ENCODE measurements at places on chromosomes 4 and X.

DNA sequence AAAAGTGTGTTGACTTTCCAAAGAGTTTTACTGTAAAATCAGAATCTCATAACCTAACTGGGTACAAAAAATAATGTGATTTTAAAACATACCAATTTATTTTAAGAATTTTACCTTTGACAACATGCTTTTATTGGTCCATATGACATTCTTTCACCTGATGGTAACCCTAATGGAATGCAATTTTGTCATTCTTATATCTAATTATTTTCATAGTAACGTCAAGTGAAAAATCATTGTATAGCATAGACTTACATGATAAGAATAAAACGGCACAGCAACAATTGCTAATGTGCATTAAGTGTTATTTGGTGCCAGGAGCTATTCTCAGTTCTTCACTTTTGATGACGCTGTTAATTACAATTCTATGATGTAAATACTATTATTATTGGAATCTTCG, 13.6 kb downstream of the UNC5C start:
- no peak for DNase-seq

GRCh38 chr4:14259936-14260335, 632.4 kb upstream of the BOD1L1 start:
- DNase-seq = no peak

DNA sequence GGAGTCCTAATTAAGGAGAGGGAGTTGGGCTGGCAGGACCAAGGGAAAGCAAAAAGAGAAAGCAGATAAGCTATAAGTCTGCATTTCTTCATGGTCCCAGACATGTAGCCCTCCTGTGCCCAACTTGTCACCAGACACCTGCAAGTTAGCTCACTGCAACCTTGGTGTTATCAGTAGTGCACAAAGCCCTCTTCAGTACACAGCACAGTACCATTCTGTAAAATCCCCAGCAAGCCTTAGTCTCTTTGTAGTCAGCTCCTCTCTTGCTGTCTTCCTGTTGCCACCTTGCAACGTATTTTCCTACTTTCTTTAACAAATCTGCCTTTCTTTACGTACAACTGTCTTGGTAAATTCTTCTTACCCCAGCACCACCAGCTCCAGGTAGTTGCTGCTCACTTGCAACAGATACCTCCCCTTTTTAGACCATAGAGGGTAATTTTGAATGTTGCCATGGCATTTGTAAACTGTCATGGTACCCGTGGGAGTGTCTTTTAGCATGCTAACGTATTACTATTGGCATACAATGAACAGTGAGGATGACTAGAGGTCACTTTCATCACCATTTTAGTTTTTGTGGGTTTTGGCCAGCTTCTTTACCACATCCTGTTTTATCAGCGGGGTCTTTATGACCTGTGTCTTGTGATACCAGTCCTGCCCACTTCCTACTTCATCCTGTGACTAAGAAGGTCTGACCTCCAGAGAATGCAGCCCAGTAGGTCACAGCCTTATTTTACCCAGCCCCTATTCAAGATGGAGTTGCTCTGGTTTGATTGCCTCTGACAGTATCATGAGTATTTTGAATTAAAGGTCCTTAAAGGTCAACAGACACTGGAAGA, 28.3 kb upstream of the AP1S2 start:
- DNase-seq = no peak

GRCh38 chrX:50719614-50720013, 94.4 kb downstream of the SHROOM4 start:
- DNase-seq = no peak

DNA sequence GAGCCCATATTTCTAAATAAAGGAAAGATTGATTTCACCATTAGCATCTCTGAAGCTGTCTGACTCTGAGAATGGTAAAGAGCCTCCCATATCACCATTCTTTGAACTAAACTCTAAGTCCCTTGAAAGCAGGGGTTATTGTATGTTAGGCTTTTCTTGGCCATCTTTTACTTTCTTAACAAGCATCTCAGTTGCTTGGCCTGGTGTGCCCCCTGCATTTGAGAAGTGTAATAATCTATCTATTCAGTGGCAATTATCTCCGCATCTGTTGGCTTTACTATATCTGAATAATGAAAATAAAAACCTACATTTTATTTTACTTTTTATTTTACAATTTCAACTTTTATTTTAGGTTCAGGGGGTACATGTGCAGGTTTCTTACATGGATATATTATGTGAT, 128.3 kb upstream of the ARMCX2 start:
- DNase-seq = no peak

DNA sequence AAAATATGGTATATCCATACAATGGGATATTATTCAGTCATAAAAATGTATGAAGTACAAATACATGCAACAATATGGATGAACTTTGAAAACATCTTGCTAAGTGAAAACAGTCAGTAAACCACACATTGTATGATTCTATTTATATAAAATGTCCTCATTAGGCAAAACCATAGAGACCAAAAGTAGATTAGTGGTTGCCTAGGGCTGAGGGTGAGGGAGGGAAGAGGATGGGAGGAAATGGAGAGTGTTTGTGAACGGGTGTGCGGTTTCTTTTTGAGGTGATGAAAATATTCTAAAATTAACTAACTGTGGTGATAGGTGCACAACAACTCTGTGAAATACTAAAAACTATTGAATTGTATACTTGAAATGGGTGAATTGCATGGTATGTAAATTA, 29.6 kb downstream of the TEX11 start:
- no peak for DNase-seq

GRCh38 chr4:168690199-168690598, 193.3 kb downstream of the PALLD start:
- no peak for DNase-seq

GRCh38 chr4:62080431-62080830, 880.3 kb downstream of the ADGRL3 start:
- no peak for DNase-seq

GRCh38 chr4:98659741-98660462, 1.5 kb upstream of the TSPAN5 start:
- no peak for DNase-seq

DNA sequence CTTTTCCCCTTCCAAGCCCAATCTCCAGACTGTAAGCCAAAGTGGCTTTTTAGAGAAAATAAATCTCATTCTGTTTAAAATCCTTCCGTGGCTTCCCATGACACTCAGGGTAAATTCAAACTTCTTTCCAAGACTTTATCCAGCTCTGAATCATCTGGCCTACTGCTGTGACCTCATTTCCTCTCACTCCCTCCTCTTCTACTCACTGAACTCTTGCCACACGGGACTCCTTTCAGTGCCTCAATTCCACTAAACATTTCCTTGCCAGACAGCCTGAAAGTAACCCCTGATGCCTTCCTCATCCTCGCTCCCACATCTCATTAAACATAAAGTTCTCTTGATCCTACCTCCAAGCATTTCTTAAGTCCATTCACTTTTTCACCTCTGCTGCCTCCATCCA, 27.8 kb upstream of the RNF128 start:
- DNase-seq = no peak

- DNase-seq = no peak
These were observed 37.1 kb upstream of the KLHL8 start for GRCh38 chr4:87257523-87257922.

DNA sequence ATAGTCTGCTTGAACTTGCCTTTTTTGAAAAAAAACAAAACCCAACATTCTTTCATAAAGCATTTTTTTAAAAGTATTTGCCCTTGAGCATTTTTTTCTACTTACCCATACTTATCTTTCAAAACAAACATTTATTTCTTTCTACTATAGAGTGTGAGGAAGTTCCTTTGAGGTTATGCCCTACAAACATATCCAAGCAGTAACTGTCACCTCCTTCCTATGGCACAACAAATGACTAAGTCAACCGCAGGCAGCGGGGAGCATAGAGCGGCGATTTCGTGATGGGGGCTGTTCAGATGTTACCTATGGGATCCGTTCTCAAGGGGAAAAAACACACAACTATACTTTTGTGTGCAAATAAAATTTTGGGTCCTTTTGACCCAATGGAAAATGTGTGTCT, 19.4 kb downstream of the SPRY1 start:
- DNase-seq = no peak

- DNase-seq = no peak
These were observed 39.8 kb upstream of the ATOH1 start for GRCh38 chr4:93788712-93789111.

- DNase-seq = no peak
These were observed 27.7 kb downstream of the MANBA start for GRCh38 chr4:102733084-102733483.

DNA sequence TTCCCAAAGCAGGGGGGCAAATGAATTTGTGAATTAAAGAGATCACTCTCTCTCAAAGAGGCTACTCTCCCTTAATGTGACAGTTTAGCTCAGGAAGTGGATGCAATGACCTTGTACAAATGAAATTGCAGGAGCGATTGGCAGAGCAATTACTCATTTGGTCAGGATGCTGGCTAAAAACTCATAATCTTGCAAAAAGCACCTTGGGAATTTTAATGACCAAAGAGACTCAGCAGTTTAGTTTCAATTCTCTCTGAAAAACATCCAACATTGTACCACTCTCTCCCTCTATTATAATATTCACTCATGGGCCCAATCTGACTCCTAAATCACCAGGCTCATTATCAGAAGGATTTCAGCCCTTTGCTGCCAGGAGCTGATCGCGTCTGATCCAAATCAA, 26.1 kb downstream of the PDGFC start:
- DNase-seq = no peak

DNA sequence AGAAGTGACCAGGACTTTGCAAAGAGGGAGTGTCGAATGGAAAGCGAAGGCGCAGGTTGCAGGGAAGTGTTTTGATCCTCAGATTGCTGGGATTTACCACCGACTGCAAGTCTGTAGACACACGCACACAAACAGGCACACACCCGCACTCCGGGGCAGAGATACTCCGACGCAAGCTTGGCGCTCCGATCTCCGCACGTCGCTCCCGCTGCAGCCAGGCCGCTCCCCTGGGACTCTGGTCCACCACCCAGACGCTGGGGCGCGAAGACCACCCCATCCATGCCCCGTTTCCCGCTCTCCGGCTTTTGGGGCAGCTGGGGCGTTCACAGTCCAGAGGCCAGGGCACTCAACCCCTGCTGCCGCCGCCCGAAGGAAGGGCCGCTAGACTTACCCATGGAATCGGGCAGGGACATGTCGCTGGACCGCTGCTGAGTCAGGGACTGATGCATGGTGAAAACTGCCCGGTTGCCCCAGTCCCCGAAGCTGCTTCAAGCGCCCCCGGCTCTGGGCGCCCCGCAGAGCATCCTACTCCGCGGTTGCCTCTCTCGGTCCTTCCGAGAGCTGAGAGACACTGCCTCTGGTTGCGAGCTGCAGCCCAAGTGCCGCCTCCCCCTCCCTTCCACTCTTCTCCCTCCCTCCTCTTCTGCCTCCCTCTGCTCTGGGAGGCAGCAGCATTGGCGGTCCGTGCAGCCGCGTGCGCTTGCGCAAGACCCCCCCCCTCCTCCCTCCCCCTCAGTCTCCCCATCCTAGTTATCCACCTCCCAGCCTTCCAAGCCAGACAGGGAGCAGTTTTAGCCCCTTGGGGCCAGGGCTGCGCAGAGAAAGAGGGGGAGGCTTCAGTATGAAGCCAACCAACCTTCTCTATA, at the start of gene TMEM255A:
TMEM255A (minus strand) TSS at position 601 of the 866 bp plus-strand sequence; CDS start at position 449, 152 bp downstream.
- no peak for DNase-seq

- no peak for DNase-seq
These were observed 12.0 kb downstream of the P2RY10 start for GRCh38 chrX:78957049-78957767.

GRCh38 chr4:19309378-19309777, 942.3 kb upstream of the SLIT2 start:
- DNase-seq = no peak

GRCh38 chr4:7781366-7781765, 158.3 kb downstream of the AFAP1 start:
- no peak for DNase-seq

GRCh38 chr4:184421533-184422155, 52.7 kb downstream of the IRF2 start:
- DNase-seq = no peak

- no peak for DNase-seq
These were observed 191.4 kb downstream of the COL25A1 start for GRCh38 chr4:109111031-109111430.

DNA sequence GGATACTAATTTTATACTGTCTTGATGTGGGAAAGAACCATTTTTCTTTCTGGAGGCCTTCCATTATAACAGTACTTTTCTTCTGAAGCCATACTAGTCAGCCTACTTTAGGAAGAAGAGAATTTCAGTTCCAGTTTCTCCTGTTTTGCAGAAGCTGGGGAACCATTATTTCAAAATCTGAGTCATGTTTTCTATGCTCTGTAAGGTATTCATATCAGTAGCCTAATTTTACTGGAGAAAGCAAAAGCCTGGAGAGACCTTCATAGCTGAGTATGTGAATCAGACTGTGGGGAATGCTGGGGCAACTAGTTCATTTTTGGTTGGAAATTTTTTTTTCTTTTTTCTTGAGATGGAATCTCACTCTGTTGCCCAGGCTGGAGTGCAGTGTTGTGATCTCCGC, 22.4 kb downstream of the AFF1 start:
- no peak for DNase-seq

- DNase-seq = no peak
These were observed 211.1 kb upstream of the ZIC3 start for GRCh38 chrX:137354851-137355250.

DNA sequence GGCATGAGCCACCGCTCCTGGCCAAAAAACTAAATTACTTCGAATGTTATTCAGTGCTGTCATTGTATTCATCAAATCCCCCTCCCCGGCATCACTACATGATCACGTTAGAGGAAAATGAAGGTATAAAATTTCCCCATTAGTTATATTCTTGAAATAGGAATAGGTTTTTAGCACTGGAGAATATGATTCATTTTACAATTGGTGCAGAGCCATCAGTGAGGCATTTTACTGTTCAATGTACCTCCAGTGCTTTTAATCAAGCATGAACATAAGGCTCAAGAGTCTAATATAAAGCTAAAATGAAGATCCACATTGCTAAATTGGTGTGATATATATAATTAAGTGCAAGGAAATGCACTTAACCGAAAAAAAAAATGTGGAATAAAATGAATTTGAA, 18.3 kb downstream of the KLF3 start:
- DNase-seq = no peak

DNA sequence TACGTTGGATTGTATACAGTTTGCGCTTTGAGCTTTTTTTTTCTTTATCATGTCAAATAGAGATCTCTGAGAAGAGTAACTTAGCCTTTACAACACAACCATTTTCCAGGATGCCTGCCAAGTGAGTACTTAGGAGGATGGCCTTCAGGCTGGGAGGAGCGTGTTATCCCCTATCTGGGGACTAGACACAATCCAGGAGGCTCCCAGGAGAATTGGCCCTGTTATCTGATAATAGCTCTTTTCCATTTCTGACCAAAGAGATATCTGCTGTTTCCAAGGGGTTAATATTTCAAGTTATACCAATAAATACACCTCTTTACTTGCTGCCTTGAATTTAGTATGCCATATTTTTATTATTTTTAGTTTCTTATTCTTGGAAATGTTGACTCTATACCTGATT, 169.5 kb upstream of the SMARCAD1 start:
- no peak for DNase-seq

GRCh38 chrX:68433981-68434299, 645 bp upstream of the OPHN1 start:
- DNase-seq = no peak

DNA sequence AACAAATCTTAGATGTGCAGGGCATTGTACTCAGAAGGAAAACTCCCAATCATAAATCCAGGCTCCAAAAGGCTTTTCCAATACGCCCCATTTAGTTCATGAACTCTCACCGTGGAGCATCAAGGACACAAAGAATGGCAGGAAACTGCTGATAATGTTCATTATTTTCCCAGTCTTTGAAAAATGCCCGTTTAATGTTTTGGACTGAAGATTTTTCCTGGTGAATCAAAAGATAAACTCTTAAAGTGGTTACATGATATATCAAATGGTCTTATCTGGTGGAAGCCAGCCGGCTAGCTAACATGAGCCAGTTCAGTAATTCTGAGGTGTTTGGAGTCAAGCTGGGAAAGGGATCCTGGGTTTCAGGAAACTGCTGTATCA, 62.1 kb upstream of the AP1S2 start:
- no peak for DNase-seq
